Natural killer cell treated with Interleukin-12 subunit alpha and Interleukin-12 subunit beta and Interleukin-15 and Interleukin-18, amount 100 ng/mL, for 72 hours (primary cell): ENCODE measurements at places on chromosomes 7 and 10. TPM values are rescaled to one million over a fixed set of nuclear protein-coding genes. Genes with fewer than 3 reads are reported as not detected.

Gene TMEM130
- not detected for total RNA-seq

- H3K4me1 ChIP-seq, result peaks cover 29% of the 10 kb centered on the region
- H3K27ac ChIP-seq, result no peak overlapping the region
- no peak for DNase-seq
- no peak overlapping the region for H3K4me3 ChIP-seq
These were observed 11.7 kb downstream of the PDAP1 start for GRCh38 chr7:99396418-99397296.

DNA sequence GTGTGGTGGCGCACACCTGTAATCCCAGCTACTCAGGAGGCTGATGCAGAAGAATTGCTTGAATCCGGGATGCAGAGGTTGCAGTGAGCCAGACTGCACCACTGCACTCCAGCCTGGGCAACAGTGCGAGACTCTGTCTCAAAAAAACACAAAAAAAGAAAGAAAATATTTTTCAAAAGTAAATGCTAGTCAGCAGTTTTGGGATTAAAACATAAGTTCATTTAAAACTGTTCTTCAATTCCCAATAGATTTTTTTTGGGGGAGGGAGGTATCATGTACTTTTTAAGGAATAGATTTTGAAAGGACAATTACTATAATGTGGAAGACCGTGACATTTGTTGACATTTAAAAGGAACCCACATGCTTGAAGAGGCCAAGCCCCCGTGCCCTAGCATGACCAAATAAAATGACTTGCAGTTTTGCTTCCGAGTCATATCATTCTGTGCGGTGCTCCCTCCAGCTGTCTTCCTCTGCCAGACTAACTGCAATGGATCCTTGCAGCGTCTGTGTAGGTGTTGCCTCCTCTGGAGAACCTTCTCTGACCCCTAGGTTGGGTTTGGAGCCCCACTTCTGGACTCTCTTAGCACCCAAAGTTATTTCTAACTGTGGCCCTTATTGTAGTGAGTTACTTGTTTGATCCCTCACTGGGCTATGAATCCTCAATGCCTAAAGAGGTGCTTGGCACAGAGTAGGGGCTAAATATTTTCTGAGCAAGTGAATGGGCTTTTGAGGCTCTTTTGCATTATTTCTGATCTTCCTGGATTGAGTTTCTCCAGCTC is 17.4 kb upstream of the HPS1 start:
- peaks cover 12% of the 10 kb centered on the region for H3K4me1 ChIP-seq
- no peak for DNase-seq
- H3K27me3 ChIP-seq, result peaks cover 6% of the 10 kb centered on the region
- no peaks in the 10 kb centered on the region for H3K36me3 ChIP-seq
- H3K4me3 ChIP-seq, result no peak overlapping the region

DNA sequence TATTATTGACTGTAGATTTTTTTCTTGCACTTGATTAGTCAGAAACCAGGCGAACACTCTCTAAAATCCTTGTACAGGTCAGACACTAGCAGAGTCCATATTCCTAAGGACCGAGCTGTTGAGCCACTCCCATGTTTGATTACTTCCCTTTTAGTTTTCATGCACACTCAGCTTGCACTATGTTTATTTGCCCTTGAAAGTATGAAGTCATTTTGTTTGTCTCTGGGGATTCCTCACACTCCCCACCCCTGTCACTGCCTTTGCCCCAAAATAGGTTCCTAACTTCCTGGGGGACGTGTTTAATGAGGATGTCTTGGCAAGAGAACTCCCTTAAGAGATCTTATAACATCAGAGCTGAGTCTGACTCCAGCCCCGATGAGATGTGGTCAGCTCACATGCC is 182.1 kb downstream of the EVX1 start:
- no peak overlapping the region for H3K27ac ChIP-seq
- no peaks in the 10 kb centered on the region for H3K36me3 ChIP-seq
- no peak overlapping the region for H3K4me3 ChIP-seq
- no peak for DNase-seq

GRCh38 chr10:70355051-70356021 is 27.1 kb downstream of the LRRC20 start:
- peaks cover 74% of the 10 kb centered on the region for H3K4me1 ChIP-seq
- peak; percentile 87 for DNase-seq
- H3K36me3 ChIP-seq, result no peaks in the 10 kb centered on the region
- H3K4me3 ChIP-seq, result peak overlapping the region; percentile 75

DNA sequence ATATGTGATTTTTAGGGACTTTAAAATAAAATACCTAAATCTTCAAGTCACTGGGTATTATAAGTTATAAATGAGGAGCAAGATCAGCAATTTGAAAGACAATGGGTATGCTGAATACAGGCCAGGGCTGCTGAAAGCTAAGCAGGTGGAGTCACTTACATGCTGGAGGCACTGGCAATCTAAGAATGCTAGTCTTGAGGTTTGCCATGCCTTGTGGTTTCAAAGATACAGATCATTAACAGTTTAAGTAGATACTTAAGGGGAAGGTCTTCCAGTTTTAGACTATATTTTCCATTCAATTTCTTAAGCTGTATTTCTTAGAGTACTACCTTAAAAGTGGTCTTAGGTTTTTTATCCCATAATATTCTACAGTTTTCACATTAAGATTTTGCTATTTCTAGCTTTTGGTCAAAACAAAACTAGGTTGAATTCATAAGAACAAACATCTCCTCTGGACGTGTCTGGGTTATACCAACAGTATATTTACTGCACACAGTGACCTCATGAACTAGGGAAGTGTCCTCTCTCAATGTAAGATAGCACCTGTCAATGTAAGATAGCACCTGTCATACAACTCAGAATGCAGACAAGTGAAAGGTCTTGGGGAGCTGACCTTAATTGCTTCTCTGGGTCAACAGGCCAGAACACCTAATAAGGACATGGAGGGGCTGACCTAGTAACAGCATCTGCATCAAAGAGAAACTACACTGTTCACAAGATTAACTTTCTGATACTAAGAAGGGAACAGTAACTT is 2.0 kb downstream of the SRI start:
- DNase-seq, result no peak
- peaks cover 37% of the 10 kb centered on the region for H3K4me1 ChIP-seq
- no peaks in the 10 kb centered on the region for H3K27me3 ChIP-seq

Gene NPY4R
- total RNA-seq, result not detected

DNA sequence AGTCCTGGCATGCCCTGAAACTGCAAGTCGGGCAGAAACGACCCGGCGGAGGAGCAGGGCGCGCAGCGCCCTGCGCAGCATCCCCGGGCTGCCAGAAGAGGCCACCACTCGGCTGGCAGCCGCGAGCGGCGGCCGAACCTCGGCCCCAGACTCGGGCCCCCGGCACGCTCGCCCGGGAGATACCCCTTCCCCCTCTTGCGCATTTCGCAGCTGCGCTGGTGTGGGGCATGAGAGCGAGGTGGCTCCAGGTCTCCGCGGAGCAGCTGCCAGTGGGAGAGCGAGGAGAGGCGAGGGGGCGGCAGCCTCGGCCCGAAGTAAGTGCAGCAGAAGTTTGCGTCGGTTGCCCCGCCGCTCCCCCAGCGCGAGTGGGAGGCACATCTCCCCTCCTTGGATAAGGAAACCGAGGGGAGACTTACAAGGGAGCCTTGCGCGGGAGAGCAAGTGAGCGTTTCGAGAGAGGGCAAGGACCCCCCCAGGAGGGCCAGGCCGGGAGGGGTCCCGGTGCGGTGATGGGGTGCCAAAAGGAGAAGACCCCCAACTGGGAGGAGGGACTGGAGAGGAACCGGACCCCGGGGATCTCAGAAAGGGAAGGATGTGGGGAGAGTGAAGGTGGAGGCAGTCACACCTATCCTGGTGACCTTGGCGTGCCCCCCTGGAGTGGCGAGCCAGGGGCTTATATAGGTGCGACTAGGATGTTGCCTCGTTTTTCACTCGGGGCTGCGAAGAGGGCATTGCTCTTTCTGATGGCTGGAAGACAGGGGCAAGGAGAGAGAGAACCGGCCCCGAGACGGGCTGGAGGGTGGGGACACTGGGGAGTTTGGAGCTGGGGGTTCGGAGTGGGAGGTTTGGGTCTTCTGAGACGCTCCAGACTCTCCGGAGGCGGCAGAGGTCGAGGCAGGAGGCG is 256.3 kb downstream of the OTUD1 start:
- DNase-seq, result no peak
- H3K27ac ChIP-seq, result no peak overlapping the region
- H3K4me1 ChIP-seq, result no peaks in the 10 kb centered on the region
- H3K36me3 ChIP-seq, result no peaks in the 10 kb centered on the region
- H3K4me3 ChIP-seq, result no peak overlapping the region

GRCh38 chr7:69295977-69296376 is 302.3 kb upstream of the AUTS2 start:
- H3K36me3 ChIP-seq, result no peaks in the 10 kb centered on the region
- no peaks in the 10 kb centered on the region for H3K4me1 ChIP-seq
- no peak overlapping the region for H3K4me3 ChIP-seq
- DNase-seq, result no peak
- H3K27me3 ChIP-seq, result peaks cover 6% of the 10 kb centered on the region

- no peak overlapping the region for H3K27ac ChIP-seq
- no peaks in the 10 kb centered on the region for H3K36me3 ChIP-seq
- no peak for DNase-seq
- no peaks in the 10 kb centered on the region for H3K4me1 ChIP-seq
- no peak overlapping the region for H3K4me3 ChIP-seq
These were observed 135.7 kb upstream of the RNF32 start for GRCh38 chr7:156504687-156505545.

DNA sequence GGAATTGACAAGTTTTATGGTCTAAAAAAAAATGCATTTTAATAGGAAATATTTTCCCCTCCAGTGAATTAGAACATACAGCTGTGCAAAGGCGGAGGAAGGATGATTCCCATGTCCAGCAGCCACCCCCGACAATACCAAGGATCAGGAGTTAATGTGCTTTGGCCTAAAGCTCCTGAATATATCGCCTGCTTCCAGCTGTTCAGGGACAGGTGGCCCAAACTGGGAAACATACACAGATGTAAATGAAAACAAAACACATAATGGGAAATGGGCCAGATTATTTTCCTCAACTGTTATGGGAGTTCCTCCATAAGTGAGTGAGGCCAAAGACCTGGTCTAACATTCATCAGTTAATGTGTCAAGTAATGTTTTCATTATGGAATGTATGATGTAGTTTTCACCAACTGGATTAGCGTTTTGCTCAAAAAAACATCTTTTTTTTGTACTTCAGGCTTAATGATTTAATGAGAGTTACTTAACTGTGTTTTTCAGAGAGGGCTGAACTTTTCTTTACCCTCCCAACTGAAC is 55.1 kb upstream of the LAMB1 start:
- H3K27ac ChIP-seq, result no peak overlapping the region
- H3K4me1 ChIP-seq, result no peaks in the 10 kb centered on the region

DNA sequence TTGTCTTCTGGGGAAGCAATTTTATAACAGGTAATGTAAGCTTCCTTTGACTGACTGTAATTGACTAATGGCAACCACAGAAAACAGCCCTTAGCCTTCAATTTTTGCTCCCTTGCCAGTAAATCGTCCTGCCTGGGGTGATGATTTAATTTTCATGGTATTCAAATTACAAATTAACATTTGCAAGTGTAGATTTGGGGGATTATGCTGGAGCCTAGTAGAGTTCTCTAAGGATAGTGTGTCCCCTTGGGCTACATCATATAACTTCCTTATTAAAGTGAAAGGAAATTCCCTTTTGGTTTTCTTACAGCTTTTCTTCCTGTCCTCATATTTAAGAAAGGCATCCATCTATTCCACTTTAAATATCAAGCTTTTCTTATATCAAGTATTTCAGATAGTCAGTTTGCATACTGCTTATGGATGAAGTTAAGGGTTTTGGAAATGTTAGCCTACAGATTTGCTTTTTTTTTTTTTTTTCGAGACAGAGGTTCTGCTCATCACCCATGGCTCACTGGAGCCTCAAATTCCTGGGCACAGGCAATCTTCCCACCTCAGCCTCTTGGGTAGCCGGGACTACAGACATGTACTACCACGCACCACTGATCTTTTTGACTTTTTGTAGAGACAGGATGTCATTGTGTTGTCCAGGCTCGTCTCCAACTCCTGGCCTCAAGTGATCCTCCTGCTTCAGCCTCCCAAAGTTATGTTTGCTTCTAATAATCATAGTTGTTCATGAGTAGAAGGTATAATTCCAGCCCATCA is 35.9 kb upstream of the HDAC9 start:
- no peak for DNase-seq
- peak overlapping the region; percentile 32 for H3K4me3 ChIP-seq
- no peaks in the 10 kb centered on the region for H3K36me3 ChIP-seq
- peak overlapping the region; percentile 71 for H3K27ac ChIP-seq
- H3K4me1 ChIP-seq, result peaks cover 21% of the 10 kb centered on the region

Gene MKX
- not detected for total RNA-seq

DNA sequence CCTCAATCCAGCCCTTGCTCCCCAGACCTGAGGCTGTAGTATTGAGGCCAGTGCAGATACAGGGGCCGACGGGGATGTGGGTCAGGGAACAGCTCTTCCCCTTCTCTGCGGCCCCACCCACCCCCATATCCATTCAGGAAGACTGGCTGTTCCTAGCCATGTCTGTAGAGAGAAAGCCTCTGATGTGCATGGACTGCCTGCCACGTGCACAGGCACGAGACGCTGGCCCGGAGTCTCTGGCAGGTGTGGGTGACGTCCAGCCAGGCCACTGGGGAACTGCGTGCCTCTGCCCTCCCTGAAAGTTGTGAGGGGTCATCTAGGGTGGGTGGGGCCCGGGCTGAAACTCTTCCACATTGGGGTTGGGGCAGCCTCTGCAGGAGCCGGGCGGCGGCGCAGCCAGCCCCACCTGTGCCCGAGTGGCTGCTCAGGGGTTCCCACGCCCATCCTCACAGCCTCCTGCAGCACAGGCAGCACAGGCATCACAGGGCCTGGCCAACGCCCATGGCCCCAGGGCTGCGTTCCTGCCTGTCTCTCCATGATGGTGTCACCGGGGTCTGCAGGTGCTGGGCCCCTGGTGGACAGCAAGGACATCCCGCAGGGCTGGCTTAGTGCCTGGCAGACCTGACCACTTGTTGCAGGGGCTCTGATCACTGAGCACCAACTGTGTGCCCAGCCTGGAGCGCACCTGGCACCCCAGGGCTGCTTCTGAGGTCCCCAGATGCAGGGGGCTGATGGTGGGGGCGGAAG is 27.5 kb downstream of the MICALL2 start:
- H3K27me3 ChIP-seq, result peaks cover 3% of the 10 kb centered on the region
- peaks cover 3% of the 10 kb centered on the region for H3K4me1 ChIP-seq
- no peak overlapping the region for H3K27ac ChIP-seq
- no peak for DNase-seq

Gene VOPP1
- total RNA-seq, result 244 TPM

DNA sequence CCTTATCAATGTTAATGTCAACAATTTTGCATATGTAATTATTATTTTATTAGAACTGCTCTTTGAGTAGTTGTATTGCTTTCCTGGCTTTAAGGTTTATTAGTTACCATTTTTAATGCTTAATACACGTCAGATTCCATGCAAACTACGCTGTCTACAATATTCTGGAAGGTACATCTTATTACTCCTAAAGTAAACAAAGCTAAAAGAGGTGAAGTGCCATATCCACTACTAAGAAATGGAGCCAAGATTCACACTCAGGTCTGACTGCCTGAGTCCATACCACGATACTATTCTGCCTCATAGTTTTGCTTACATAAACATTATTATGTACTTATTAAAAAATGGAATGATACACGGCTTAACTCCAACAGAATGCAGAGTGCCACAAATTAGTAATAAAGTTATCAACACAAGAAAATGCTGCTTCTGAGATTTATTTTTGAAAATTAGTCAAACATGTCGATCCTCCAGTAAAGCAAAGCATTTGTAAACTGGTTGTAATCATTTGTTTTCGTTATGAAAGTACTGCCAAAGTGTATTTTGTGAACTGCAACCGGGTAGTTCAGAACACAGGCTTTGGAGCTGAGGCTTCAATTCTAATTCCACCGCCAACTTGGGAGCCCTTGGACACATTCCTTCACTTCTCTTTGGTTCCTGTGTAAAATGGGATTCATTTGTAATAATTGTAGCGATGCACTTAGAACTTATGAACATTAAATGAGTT is 1.1 kb upstream of the DMTF1 start:
- peak overlapping the region; percentile 96 for H3K27ac ChIP-seq
- H3K27me3 ChIP-seq, result no peaks in the 10 kb centered on the region
- peaks cover 13% of the 10 kb centered on the region for H3K36me3 ChIP-seq
- peaks cover 27% of the 10 kb centered on the region for H3K4me1 ChIP-seq
- DNase-seq, result no peak
